ENCODE measurements at places on chromosomes 12 and 14.

- no peak for DNase-seq
These were observed 133.9 kb upstream of the SCAF11 start for GRCh38 chr12:46124132-46124847.

DNA sequence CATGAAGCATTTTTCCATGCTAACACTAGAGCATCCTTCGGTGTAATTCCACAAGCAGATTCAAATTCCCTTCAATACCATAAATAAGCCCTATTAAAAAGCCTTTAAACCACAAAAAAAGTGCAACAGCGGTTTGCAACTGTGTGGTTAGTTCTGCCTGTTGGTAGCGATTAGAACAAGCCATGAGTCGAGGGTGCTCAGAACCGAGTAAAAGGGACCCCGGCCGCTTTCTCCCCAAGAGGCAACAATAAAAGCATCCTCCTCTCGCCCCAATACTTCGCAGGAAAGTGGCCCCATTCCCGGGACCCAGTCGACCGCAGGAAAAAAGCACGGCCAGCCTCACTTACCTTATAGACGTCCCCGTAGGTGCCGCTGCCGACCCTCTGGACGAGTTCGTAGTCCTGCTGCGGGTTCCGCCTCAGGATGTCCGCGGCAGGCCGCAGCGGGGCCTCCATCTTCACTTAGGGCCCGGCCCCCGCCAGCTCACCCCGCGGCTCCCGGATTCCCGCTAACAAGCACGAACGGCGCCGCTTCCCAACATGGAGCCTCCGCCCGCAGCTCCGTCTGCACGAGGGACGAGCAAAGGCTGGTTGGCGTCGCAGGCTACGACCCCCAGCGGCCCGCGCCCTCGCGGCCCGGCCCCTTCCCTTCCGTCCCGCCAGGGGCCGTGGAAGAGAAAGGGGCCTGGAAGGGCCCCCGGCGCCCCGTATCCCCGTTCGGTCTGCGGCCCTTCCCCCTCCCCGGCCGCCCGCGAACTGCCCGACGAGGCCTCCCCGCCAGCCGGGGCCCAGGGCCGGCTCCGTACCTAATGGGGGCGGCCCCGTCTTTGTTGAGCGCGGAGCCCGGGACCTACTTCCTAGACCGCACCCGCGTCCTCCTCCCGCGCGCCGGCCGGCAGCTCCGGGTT is 521 bp downstream of the MAP4K5 start:
- peak; percentile 14 for DNase-seq

- no peak for DNase-seq
These were observed 870.3 kb upstream of the SEL1L start for GRCh38 chr14:82403987-82404386.

- peak; percentile 48 for DNase-seq
These were observed 19.8 kb upstream of the KCNH3 start for GRCh38 chr12:49518914-49519573.

GRCh38 chr14:63508033-63508432 is 35.1 kb downstream of the PPP2R5E start:
- DNase-seq, result no peak

DNA sequence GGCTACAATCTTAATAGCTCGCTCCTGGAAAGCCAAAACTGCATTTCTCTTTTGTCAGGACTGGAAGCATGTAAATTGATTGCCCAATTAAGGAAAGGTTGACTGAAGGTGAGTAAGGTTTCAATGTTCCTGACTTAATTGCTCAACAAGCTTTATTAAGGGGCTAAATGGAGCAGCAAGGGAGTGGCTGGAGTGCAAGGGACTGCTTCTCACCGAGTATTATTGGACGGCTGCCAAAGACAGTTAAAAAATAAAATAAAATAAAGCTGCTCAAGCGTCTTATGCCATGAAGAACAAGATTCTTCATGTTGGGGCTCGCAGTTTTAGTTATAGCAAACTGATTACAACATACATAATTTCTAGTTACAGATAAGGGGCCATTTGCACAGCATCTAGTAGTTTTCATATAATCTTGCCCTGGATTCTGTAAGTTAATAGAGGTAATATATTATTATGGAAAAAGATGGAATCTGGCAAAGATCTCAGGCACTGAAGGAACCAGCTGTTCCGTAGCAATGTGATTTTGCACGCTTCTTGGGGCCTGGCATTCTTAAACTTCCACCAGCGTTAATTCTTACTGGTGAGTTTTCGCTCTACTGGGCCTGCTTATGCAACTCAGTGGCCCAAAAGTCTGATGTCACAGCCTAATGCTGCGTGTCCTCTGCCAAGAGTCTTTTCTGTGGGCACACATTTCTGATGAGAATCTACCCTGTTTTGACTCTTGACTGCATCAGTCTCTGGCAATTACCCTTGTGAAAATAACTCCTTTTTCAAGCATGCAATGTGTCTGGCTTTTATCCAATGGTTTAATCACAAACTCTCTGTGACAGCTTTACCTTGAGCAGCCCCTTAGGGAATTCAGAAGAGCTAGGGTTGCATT is 108.5 kb downstream of the SLC38A1 start:
- DNase-seq, result peak; percentile 84

DNA sequence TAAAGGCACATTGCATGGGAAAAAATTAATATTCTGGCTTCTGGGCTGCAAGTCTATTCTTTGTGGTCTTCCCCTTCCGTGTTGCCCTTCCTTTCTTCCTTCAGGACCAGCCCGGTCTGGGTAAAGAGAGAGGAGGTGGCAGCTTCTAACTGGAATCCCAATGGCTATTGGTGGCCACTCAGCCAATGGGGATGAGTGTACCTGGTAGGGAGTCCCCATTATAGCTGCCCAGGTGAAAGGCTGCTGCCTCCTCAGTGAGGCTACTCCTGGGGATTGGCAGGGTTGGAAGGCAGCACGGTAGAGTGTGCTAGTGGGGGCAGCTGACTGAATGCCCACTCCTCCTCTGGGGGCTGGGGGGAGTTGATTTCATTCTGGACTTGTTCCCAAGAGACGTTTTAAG is 112.6 kb downstream of the RBM19 start:
- no peak for DNase-seq

Data from AG08395 (cell line).